ENCODE measurements at places on chromosomes 5 and 9.

DNA sequence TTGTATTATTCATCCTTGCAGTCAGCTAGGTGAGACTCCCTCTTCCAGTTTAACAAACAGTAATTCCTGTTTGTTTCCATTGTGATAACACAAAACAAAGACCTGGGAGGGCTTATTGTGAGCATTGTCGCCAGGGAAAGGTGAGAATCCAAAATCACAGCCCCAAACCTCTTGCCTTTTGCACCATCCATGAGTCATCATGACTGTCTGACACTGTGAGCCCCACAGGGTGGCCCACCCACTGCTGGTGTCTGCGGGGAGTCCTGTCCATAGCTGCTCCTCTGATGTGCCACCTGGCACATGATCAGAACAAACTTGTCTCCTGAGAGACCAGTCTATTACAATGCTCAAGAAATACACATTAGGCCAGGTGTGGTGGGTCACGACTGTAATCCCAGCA, 33.7 kb upstream of the S1PR3 start:
- no peak for DNase-seq

- DNase-seq: no peak
Observed at GRCh38 chr5:100643473-100643872, 108.3 kb downstream of the FAM174A start.

DNA sequence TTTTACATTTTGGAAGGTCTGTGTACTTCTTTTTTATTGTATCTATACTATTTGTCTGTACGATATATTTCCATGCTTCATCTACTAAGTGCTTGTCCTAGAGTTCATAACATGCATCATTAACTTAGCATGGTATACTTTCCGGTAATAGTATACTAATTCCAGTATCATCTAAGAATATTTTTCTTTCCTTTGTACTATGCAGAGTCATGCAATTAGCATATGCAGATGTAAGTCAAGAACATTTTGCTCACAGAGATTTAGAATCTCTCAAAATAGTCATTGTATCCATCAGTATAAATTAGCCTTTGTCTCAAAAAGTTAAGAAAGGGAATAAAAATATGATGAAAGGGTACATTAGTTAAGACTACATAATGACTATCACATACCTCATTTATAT, 770.4 kb upstream of the GRAMD2B start:
- no peak for DNase-seq

DNA sequence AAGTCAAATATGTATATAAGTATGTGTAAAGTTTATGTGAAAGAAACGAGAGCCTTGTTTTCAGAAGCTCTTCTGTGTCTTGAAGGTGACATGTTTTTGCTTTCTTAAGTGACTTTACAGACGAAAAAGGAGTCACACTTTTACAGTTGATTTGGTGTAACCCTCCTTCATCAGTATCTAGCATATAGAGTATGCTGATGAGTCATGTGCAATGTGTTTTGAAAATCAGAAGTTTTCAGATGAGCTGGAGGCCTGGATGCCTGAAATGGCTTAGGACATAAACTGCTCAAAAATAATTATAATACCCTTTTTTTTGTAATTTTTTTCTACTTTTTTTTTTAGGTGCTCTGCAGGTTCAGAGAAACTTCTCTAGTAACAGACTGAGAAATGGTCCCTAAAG, 209.5 kb downstream of the CD180 start:
- no peak for DNase-seq

- DNase-seq: peak; percentile 97
Observed at GRCh38 chr5:172173564-172174153, 14.4 kb downstream of the STK10 start.

GRCh38 chr5:58670582-58670981, 87.7 kb downstream of the RAB3C start:
- no peak for DNase-seq

- no peak for DNase-seq
Observed at GRCh38 chr5:158397278-158397677, 538.3 kb upstream of the CLINT1 start.

DNA sequence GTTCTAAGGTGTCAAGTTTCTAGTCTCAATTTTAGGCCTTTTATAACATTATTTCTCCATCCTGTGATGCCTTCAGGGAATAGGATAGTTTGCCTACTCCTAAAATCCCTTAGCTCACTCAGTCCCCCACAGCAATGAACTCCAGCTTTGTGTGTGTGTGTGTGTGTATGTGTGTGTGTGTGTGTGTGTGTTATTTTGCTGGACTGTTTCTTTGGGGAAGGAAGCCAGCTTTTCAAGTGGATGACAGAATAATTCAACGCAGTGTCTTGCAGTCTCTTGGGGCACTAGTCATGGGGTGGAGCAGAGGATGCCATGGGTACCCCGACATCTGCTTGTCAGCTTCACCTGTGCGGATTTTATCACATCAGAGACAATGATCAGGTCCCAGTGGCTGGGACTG, 262.8 kb upstream of the DAPK1 start:
- DNase-seq: no peak

- DNase-seq: no peak
Observed at GRCh38 chr9:107106416-107106815, 176.7 kb upstream of the RAD23B start.

Data from activated naive CD4-positive, alpha-beta T cell treated with anti-CD3 and anti-CD28 coated beads for 36 hours (primary cell).